AG04450 (cell line): ENCODE measurements at places on chromosomes 2 and 18.

DNA sequence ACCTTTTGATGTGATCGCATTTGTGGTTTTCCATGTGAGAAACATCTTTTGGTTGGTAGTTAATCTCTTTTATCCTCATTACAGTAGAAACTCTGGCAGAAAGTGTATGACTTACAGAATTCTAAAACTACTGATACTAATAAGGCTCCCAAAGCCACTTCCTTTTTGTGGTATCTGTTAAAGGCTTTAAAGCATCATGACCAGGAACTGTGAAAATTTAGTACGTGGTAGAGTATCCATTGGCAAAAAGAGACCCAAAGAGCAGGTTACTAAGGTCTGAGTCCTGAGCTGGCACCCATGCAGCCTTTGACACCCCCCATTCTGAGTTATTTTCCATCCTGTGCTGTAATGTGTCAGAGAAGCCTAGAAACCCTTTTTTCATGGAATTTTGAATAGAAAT lies 94.5 kb downstream of the DPP4 start:
- DNase-seq = no peak

DNA sequence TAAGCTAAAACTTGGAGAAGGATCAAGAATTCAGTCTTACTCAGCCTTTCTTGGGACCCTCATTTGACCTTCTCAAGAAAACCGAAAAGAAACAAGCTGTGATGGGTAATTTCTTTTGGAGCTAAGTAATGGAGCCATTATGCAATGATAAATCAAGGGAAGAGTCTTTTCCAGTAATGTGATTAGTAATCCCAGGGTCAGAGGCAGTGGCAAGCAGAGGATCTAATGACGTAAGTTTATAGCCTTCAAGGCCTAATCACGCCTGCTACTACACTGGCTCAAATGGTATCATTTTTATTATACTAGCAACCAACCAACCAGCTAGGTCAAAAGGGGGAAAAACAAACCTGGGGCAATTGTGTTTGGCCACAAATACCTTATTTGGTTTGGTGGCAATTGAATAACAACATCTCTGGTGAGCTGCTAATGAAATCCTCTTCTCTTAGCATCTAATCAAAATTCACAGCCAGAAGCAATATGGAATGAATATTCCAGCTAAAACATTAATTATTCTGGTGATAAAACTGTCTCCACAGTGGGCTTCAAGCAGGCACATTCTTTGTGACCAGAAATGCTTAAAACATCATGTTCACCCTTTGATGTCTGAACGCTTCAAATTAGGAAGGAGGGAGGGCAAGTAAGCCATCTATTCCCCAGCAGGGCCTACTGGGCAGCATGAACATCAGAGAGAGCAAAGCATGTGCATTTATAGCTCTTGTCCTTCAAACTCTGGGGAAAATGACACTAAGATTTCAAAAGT lies 114.9 kb upstream of the SULT1C3 start:
- no peak for DNase-seq

DNA sequence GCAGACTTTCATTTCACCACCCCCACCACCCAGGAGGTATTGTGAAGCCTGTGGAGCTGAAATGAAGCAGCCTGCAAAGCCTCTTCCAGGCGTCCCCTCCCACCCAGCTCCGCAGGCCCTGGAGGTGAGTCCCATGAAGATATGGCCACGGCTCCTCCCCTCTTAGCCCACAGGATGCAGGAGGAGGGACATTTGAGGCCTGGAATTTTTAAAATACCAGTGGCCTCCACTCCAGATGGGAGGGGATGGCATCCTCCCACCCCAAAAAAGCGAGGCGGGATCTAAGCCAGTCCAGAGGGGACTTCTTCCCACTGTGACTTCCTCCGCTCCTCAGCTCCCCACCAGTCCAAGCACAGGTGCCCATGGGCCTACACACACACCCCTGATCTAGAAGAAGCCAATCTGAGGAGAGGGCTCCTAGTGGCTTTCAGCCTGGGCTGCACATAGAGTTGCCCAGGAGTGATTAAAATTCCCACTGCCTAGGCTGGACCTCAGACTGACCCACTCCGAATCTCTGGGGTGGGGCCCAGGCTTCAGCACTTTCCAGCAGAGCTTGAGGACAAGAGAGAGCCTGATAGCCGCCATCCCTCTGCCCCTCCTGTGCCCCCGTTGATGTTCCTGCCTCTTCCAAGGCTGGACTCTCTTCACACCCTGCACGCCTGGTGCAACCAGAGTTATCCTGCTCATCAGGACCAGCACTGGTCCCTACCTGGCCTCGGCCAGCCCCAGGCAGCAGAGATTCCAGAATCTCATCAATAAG lies 206.9 kb downstream of the TNS1 start:
- DNase-seq = no peak

GRCh38 chr2:196075196-196075595 lies 6.6 kb upstream of the DNAH7 start:
- no peak for DNase-seq

DNA sequence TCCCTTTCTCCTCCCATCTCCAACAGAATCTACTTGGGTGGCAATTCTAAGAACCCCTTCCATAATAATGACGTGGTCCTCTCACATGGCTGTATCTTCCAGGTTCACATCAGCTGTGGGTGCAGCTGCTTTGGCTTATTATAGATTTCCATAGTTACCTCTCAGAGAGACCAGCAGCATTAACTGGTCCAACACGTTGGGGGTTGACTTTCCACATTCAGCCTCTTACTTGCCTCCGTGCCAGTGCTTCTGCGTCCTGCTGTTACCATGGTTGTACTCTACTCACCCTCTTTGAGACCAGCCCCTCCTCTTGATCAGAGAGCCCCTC lies 570.7 kb downstream of the PLCL1 start:
- DNase-seq = no peak

- DNase-seq = no peak
Observed at GRCh38 chr2:203341741-203342310, 13.6 kb downstream of the ABI2 start.

DNA sequence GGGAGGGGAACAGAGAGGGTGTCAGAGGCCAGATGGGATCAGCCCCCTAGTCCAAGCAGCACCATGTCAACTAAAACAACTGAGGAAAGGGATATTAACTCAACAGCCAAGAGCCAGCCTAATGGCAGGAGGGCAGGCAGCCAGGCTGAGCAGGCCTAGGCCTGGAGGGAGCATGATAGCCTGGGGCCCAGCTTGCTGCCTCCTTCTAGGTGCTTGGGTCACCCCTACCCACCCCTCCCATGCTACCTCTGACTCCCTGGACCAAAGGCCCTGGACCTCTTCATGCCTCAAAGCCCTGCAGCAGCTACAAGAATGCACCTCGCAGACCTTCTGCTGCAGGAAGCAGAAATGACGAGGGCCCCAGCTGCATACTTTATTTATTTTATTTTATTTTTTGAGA lies 22.1 kb upstream of the TNS1 start:
- DNase-seq = no peak

- DNase-seq = no peak
Observed at GRCh38 chr2:171412571-171413175, 21.1 kb downstream of the METTL8 start.

DNA sequence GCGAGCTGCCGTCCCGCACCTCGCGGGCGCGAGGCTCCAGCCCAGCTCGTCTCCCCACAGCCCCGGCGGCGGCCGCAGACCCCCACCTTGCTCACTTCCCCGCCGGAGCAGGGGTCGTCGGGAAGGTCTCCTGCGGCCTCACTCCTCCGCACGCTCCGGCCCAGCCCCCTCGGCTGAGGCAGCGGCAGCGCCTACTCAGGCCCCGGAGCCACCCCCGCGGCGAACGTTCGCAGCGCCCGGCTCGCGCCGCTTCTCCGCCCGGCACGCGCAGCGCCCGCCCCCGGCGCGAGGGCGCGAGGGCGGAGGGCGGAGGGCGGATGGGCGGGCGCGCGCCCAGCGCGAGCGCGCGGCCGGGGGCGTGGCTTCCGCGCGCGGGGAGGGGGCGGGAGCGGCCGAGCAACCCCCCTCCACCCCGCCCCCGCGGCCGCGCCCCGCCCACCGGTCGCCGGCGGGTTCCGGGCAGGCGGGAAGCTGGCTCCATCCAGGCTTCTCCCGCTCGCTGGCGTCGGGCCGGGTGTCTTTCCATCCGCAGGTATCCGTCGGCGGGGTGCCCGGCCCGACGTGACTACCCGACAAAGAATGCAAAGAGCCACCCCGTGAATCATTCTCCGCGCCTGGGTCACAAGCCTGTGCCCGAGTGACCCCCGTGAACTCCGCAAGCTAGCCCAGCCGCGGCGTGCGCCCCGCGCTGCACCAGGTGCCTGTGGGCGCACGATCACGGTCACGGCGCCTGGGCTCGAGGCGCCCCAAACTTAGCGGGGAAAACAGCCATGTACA lies at the start of gene DTNB:
DTNB (minus strand) TSS at position 278 of the 777 bp plus-strand sequence. CDS start 20,917 bp downstream, outside the sequence.
- DNase-seq = no peak
